ENCODE measurements at places on chromosomes 16 and 17.

- no peak for DNase-seq
Observed at GRCh38 chr16:69435977-69436820, 11.8 kb downstream of the CYB5B start.

- no peak for DNase-seq
Observed at GRCh38 chr16:49959552-49960277, 65.3 kb upstream of the CNEP1R1 start.

DNA sequence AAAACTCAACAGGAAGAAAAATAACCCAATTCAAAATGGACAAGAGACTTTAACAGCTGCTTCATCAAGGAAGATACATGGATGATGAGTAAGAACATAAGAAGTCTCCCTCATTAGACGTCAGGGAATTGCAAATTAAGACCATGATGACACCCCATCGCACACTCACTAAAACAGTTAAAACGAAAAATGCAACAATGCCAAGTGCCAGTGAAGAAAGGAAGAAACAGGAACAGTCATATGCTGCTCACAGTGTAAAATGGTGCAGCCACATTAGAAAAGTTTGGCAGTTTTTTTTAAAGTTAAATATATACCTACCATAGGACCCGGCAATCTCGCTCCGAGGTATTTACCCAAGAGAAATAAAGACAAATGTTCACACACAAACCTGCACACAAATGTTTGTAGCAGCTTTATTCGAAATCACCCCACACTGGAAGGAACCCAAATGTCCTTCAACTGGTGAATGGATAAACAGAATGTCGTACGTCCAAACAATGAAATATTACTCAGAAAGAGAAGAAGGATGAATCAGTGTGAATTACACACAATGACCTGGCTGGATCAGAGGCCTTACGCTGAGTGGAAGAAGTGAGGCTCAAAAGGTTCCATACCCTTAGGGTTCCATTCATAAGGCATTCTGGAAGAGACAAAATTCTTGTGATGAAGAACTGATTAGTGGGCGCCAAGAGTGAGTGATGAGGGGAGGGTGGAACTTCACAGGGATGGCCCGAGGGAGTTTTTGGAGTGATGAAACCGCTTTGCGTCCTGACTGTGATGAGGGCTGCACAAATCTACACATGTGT is 110.3 kb downstream of the C16orf95 start:
- no peak for DNase-seq

GRCh38 chr17:27818401-27819105 is 18.2 kb upstream of the NOS2 start:
- DNase-seq: no peak

GRCh38 chr16:84532291-84532724 is 27.8 kb upstream of the MEAK7 start:
- no peak for DNase-seq

- DNase-seq: no peak
Observed at GRCh38 chr16:88428616-88429386, 24.3 kb upstream of the ZFPM1 start.

GRCh38 chr16:57632568-57632967 is 4.1 kb downstream of the ADGRG1 start:
- DNase-seq: no peak

GRCh38 chr17:76617838-76618237 is 25.7 kb downstream of the ST6GALNAC1 start:
- no peak for DNase-seq

GRCh38 chr16:73413091-73413829 is 365.3 kb upstream of the ZFHX3 start:
- DNase-seq: no peak

DNA sequence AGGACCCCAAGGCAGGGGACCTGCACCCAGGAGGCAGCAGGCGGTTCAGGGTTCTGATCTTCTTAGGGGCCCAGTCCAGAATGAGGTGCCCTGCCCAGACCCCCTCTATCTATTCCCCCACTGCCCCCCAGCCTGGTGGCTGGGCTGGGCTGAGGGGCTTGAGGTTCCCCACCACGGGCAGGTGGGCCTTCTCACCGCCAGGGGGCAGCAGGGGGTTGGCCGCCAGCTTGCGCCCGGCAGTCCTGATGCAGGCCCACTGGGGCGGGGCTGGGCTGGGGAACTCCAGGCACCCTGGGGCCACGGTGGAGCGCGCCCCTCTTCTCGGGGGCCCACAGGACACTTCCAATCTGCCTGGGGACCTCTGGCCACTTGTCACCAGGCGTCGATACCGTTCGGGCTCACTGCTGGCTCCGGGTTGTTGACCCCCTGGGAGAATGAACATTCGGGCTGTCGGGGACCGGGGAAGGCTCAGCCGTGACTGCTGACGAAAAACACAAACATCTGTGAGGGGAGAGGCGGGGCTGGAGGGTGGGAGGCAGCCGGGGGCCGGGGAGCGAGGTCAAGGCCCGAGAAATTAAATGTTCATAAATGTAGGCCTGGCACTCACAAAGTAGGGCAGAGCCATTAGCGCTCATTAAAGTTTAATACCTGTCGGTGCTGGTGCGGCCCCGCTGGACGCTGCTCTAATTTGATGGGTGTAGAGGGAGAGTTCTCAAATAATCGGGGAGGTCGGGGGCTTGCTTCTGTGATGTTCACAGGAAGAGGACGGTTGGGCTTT is 219.3 kb upstream of the GSE1 start:
- peak; percentile 41 for DNase-seq

GRCh38 chr17:33847900-33848299 is 407.2 kb upstream of the CCL2 start:
- DNase-seq: no peak

DNA sequence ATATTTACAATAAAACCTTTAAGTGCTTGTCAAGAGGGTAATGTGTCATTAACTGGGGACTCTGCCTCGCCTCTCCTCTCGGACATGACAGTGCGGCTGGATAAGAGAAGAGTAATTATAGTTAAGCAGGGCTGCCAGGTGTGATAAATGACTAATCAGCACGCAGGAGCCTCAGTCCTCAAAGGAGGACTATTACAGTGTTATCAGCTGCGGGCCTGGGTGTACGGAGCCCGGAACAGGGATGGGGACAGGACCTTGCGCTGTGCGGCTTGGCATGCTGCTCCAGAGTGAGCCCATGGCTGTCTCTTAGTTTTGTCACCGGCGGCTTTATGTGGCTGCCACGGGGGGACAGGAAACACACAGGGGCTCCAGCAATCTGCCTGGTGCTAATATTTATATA is 607.2 kb downstream of the MAF start:
- no peak for DNase-seq

DNA sequence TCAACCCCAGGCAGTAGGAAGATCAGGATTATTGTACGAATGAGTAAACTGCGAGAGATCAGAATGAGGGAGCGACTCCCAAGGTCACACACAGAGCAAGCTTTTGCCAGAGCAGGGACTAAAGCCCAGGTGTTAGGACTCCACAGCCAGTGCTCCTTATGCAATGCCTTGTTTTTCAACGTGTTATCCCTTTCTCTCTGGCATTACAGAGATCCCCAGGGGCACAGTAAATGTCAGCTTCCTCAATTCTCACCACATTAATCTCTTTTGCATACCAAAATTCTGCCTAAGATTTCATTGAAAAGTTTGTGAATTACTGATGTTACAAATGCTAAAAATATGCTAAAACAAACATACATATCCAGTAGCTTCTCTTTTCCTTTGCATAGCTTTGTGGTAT is 68.1 kb upstream of the CES5A start:
- no peak for DNase-seq

DNA sequence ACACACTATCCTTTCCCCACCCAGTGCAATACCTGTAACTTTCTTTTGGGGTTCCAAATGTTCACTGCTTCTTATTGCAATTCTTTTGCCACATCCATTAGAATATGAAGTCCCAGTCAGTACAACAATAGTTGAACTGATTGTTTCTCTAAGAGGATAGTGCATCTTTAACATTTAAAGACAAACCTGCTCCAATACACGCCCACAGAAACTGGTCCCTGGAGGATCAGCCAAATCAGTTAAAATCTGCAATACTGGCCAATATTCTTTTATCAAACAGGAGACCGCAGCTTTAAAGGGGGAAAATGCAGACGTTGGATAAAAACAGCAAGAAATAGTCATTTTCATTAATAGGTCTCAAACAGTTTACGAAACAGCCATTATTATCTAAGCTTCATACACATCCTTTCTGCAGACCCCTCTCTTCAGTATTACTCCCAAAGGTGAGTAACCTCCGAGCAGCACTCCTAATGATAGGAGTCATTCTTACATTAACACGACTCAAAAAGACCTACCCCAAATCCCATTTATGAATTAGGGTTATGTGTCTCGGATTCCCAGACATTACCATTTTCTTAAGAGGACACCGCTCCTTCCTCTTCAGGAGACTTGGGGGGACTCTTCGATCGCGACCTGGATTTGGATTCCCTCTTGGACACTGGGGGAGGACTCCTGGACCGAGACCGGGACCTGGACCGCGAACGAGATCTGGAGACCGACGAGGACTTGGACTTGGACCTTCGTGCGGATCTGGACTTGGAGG is 1.4 kb downstream of the SRSF2 start:
- no peak for DNase-seq

DNA sequence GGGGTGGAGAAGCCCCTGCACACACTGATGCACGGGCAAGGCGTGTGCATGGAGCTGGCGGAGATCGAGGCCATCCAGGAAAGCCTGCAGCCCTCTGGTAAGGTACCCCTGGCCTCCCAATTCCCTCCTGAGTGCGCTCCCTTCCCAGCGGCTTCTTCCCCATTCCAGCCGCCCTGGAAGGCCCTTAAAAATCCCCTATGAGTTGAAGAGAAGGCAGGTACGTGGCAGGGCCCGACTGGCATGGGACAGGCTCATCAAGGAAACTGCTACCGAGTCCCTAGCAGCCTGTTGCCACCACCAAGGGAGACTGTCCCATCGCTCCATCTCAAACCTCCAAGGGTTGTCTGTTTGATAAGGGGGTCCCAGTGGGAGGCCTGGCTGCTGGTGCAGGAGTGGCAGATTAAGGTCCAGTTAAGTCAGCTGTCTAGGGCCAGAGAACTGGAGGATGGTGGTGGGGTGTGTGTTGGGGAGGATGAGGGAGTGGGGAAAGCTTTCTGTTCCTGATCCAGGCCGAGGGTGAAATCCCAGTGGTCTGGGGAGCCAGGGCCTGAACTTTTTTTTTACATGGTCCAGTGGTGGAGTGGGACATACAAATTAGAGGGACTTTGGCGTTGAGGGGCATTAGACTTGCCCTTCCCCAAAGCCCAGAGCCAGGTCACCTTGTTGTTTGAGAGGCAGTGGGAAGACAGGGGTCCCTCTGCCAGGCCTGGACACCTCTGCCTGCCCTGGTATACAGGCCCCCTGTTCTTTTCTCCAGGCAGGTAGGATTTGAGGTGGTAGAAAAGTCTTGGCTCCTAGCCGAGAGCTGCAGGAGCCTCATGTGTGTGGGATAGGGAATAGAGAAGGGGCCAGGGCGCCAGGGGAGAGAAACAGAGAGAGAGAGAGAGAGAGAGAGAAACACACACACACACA is 994 bp downstream of the IGFBP4 start:
- no peak for DNase-seq

DNA sequence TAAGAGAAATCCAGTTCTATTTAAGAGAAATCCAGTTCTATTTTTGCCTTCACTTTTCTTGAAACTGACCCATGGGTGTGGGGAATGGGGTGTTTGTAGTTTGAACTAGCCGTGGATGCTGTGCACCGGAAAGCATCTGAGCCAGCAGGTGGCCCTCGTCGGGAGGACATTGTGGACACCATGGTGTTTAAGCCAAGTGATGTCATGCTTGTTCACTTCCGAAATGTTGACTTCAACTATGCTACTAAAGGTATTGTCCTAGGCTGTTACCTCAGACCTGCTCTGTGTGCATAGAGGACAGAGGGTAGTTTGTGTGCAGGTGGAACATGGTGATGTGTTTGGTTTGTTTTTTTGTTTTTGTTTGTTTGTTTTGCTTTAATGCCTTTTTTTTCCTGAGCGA is 3.3 kb downstream of the ATXN2L start:
- DNase-seq: no peak

DNA sequence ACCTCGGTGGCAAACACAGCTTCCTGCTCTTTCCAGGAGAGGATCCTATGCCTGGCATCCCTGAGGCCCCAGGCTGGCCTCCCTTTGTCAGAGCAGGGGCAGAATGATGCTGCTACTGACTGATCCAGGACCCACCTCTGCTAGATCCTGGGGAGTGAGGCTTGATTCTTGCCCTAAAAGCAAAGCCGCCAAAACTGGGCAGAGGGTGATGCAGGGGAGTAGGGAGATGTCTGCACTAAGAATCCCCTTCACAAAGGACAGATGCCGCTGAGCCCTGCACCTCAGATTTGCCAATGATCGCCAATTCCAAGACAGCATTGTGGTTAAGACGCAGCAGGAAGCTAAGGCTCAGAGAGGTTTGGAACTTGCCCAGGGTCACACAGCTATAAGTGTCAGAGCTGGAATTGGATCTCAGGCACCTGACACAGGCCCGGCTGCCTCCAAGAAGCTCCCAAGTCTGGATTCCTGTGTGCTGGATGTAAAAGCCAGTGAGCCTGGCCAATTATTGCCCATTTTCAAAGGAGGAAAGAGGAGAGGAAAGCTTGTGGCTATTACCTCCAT is 60.7 kb upstream of the TNRC6C start:
- no peak for DNase-seq

- DNase-seq: no peak
Observed at GRCh38 chr17:45022288-45022648, 29.2 kb downstream of the DCAKD start.

GRCh38 chr17:39916918-39917317 is 1.5 kb downstream of the GSDMB start:
- no peak for DNase-seq

- no peak for DNase-seq
Observed at GRCh38 chr17:43950554-43950953, 3.2 kb downstream of the PYY start.

GRCh38 chr16:85750146-85750826 is 610 bp downstream of the C16orf74 start:
- DNase-seq: peak; percentile 33

GRCh38 chr16:18943414-18943813 is 17.2 kb upstream of the SMG1 start:
- no peak for DNase-seq

DNA sequence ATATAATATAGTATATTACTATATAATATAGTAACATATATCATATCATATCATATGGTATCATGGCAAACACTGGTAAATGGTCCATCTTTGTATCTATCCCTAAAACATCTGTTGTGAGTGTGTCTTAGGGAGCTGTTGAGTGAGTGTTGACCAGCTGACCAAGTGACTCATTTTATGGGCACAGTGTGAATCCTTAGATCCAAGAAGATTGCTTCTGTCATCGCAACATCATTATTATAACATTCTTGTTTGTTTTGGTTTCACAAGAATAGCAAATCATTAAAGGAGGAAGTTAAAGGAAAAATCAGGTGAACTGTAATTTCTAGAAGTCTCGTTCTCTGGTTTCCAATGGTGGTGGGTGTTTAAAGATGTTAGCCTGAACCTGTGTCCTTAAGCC is 11.7 kb upstream of the MAF start:
- no peak for DNase-seq

- DNase-seq: no peak
Observed at GRCh38 chr16:68972720-68973119, 129.4 kb downstream of the TANGO6 start.

GRCh38 chr16:87416826-87417527 is 24.8 kb downstream of the MAP1LC3B start:
- DNase-seq: no peak

- no peak for DNase-seq
Observed at GRCh38 chr16:35134471-35134870, 1675.1 kb downstream of the TP53TG3F start.

Data from stimulated activated naive B cell treated with anti-CD40 and anti-IgM and Interleukin-4, amounts not matched to agents 10 μg/mL and 1 μg/mL and 100 μg/mL, for 72 hours (primary cell).